ENCODE measurements at places on chromosomes 5 and 9. TPM values are rescaled to one million over a fixed set of nuclear protein-coding genes. Genes with fewer than 3 reads are reported as not detected.

The SHOC1 gene
- 0.48 TPM for total RNA-seq

The SPINK5 gene
- total RNA-seq, result 7.7 TPM

The NPR3 gene
- 86.9 TPM for total RNA-seq

The DDX4 gene
- total RNA-seq, result not detected

DNA sequence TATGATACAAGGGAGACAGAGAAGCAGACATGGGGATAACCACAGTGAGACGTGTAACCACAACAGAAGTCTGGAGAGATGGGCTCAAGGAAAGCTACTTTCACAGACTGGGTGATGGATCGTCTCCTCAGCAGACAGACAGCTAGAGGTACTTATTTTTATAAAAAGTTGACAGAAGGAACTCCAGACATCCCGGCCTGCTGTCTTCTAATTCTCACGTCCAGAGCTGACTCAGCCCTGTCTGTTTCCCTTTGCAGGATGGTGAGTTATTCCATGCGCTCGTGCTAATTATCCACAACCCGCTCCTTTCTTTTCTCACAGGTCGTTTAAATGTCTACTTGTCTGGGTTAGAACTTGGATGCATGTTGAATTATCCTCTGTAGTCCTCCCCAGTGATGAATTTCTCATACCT lies 304.5 kb downstream of the CWC27 start:
- no peak for DNase-seq

DNA sequence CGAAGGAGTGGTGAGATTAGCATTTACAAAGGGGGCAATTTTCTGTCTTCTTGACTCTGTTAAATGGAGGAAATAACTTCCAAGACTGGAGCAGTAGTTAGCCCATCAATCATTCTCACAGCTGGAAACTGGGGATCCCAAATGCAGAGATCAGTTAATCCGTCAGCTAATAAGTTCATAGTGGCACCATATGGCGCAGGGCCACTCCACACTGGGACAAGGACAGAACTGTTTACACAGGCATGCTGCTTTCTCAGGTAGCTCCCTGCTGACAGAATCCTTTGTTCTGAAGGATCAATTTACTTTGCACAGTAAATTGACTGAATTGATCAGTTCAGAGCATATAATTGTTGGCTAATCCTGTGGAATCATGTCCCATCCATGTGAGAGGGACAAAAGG lies 395.7 kb downstream of the TMEM161B start:
- no peak for DNase-seq

DNA sequence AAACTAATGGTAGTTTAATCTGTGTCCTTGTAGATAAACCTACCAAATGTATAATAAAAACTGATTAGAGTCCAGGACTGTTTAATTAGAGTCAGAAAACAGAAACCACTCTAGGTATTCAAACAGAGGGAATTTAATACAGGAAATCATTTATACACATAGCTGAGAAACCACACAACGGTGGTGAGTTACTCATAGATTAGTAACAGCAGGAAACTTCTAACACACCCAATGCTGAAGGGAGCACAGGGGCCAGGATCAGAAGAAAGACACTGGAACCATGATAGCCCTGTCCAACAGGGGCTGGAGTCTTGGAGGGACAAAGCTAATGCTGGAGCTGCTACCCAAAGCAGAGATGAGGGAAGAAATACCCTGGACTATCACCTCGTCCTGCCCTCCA lies 321.0 kb downstream of the ACTL7B start:
- DNase-seq, result no peak

DNA sequence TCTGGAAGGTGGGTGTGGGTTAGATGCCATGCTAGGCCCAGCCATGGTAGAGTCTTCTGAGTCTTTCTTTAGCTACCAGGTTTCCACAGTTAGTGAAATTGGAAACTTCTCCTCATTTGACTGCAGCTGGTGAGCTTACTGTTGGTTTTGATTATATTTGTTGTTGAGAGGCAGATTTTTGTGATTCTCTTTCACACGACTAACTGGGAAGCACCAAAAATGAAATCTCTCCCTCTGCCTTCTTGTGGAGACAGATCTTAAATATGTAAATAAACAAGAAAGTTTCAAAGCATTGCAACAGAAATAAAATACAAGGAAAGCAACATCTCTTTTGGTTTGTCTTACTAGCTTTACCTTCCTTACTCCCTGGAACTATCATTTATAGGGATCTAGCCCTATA lies 122.2 kb downstream of the CEMIP2 start:
- no peak for DNase-seq

DNA sequence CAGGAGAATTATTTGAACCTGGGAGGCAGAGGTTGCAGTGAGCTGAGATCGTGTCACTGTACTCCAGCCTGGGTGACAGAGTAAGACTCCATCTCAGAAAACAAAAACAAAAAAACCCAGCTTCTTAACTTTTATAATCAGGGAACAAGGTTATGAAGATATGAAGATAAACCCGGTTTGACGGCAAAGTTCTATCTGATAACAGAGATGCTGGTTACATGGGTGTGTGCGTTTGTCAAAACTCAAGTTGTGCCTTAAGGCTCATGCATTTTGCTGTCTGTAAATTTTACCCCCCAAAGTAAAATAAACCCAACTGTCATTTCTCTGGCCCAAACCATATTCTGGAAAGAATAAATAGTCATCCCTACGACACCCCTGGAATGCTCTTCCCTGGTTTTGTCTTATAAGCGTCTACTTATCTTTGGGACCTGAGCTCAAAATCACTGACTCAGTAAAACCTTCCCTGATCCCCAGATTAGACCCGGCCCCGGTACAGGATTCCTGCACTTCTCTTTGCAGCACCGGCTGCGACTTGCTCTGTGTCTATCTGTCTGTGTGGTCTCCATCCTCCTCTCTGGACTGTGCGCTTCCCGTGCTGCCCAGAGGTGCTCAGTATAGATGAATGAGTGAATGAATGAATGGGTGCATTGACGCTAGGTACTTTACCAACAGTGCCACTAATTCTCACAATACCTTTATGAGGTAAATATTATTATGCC lies 172.2 kb downstream of the DAB2IP start:
- no peak for DNase-seq

- no peak for DNase-seq
These were observed 16.0 kb upstream of the SARDH start for GRCh38 chr9:133754187-133754586.

- no peak for DNase-seq
These were observed 283.8 kb upstream of the TMEM161B start for GRCh38 chr5:88552426-88552825.

DNA sequence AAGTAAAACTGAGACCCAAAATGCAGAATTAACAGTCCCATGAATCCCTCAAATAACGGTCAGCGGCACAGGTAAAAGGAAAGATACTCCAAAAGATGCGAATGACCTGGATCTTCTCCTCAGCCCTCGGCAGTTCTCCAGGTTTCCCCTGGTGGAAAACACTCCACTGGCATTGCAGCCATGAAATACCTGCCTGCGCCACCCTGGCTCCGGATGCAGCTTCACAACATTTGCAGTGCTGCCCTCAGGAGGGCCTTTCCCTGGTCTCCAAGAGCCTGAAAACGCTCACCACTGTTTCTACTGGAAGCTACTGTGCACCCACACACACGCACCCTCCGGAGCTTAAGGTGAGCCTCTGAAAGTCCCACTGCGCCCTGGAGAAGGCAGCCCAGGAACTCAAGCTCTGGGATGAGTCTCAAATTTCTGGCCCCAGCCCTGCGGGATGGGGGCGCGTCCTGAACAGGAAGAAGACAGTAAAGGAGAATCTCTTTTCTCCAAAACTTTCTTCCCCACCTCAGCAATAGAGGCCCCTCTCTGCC lies 612 bp downstream of the UGT3A2 start:
- DNase-seq, result no peak

DNA sequence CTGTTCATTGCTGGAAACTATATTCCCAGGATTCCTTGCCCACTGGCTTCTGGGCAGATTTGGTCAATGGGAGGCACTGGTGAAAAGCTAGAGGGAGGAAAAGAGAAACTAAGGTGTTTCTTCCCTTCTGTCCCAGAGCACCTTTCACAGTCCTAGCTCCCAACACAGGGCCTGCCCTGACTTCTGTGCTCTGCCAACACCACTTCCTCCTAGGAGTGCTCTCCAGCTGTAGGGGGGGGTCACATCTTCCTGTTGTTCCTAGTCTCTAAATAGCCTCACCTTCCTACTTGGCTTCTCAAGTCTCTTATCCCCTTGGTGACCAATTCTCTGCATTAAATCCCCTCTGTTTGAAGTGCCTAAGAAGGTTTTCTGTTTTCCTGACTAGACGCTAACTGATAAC lies 115.4 kb downstream of the ADRB2 start:
- DNase-seq, result no peak

- no peak for DNase-seq
These were observed 481.6 kb downstream of the SPATA31A7 start for GRCh38 chr9:61671276-61671973.

- peak; percentile 74 for DNase-seq
These were observed 216.6 kb downstream of the SGCD start for GRCh38 chr5:156543348-156544145.

DNA sequence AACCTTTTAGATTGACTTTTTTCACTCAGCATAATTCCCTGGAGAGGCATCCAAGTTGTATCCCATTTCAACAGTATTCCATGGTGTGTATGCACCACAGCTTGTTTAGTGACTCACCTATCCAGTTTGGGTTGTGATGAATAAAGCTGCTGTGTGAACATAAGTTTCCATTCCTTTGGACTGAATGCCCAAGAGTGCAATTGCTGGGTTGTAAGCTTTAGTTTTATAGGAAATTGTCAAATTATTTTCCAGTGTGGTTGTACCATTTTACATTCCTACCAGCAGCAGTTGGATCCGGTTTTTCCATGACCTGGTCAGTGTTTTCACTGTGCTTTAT lies 60.9 kb upstream of the TMED7 start:
- no peak for DNase-seq

DNA sequence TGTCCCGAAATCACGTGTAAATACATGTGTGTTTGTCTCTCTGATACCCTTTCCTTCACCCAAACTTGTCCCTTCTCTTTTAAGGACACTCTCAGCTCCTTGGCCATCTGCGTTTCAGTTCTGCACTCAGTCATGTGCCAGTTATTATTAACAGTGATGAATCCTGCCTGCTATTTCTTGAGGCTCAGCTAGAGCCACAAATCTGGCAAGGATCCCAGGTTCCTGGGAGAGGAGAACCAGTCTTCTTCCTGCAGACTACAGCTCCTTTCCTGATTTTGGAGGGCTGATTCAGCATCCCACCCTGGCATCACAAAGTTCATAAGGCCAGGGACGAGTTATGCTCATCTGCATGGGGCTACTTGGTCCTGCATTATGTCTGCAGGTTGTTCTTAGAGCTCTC lies 5.6 kb downstream of the MAMDC2 start:
- DNase-seq, result peak; percentile 47

DNA sequence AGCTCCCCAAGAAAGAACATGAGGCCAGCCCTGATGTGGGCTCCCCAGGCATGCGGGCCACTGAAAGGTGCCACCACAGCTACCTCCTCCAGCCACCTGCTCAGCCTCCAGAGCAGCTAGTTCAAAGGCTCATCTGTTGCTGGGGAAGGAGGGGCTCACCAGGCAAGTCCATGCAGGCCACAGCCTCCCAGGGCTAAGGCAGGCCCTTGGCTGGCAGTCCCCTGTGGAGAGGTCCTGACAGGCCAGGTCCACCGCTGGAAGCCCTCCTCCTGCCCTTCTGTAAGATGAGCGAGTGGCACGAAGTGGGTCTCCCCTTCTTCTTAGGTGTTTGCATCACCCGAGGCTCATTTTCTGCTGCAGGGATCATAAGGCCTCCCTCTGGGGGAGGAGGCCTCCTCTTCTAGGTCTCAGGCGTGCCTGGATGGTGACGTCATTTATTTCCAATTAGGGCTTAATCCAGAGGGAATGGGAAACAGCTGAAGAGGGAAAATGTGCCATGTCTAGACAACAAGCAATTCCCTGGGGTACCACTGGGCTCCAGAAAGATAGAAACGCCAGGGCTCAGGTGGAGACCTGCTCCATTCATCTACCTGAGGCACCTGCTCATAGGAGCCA lies 91.6 kb downstream of the CFAP90 start:
- no peak for DNase-seq

DNA sequence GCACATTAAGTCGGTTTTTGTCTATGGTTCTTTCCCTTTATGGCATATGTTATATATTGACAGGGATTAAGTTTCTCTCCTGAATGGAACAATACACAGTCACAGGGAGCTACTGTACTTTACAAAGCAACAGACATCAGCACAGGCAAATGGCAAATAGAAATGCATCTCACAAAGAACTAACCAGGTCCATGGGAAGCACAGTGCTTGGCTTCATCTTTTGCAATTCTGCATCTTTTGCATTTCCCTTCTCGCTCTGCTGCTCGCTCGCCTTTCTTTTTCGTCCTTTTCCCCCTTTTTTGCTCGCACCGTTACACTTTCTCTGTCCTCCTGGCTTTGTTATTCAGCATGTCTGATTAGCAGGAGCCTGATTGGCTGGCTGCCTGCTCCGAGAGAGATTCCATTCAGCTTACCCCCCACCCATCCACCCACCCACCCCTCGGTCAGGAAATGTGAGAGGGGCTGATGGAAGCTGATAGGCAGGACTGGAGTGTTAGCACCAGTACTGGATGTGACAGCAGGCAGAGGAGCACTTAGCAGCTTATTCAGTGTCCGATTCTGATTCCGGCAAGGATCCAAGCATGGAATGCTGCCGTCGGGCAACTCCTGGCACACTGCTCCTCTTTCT lies at the start of gene ADAMTSL1:
Gene ADAMTSL1, plus strand, starts transcription at position 502 of the 628 bp plus-strand sequence. Its CDS starts 80 bp downstream, at position 582.
- peak; percentile 55 for DNase-seq

Measured in lung (tissue), 17 donors.